ENCODE measurements at places on chromosomes 1 and 21.
A peak's percentile ranks its signal among the peaks of the same experiment; 100 is the strongest.

- peaks cover 82% of the 10 kb centered on the region for H3K36me3 ChIP-seq
- H3K4me1 ChIP-seq: peaks cover 1% of the 10 kb centered on the region
- no peak overlapping the region for H3K27ac ChIP-seq
- H3K4me3 ChIP-seq: no peak overlapping the region
These were observed 11.8 kb downstream of the DENND4B start for GRCh38 chr1:153934746-153935145.

- DNase-seq: no peak
- no peak overlapping the region for H3K4me3 ChIP-seq
- H3K4me1 ChIP-seq: peaks cover 13% of the 10 kb centered on the region
- H3K27me3 ChIP-seq: no peaks in the 10 kb centered on the region
These were observed 3.5 kb upstream of the VASH2 start for GRCh38 chr1:212946872-212947271.

DNA sequence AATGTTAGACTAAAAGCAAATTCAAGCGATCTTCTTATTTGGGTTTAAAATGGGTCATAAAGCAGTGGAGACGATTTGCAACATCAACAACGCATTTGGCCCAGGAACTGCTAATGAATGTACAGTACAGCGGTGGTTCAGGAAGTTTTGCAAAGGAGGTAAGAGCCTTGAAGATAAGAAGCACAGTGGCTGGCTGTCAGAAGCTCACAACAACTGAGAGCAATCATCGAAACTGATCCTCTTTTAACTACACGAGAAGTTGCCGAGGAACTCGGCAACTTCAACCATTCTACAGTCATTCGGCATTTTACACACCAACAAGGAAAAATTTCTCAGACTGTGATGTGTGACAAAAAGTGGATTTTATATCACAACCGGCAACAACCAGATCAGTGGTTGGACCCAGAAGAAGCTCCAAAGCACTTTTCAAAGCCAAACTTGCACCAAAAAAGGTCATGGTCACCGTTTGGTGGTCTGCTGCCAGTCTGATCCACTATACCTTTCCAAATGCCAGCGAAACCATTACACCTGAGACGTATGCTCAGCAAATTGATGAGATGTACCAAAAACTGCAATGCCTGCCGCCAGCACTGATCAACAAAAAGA lies 47.9 kb downstream of the ASH1L start:
- H3K27ac ChIP-seq: no peak overlapping the region
- H3K36me3 ChIP-seq: peaks cover 12% of the 10 kb centered on the region
- H3K4me3 ChIP-seq: no peak overlapping the region
- no peaks in the 10 kb centered on the region for H3K4me1 ChIP-seq

GRCh38 chr1:59149435-59149834 lies 147.5 kb upstream of the FGGY start:
- H3K4me3 ChIP-seq: no peak overlapping the region
- no peaks in the 10 kb centered on the region for H3K27me3 ChIP-seq
- H3K36me3 ChIP-seq: no peaks in the 10 kb centered on the region
- DNase-seq: no peak
- H3K27ac ChIP-seq: no peak overlapping the region

DNA sequence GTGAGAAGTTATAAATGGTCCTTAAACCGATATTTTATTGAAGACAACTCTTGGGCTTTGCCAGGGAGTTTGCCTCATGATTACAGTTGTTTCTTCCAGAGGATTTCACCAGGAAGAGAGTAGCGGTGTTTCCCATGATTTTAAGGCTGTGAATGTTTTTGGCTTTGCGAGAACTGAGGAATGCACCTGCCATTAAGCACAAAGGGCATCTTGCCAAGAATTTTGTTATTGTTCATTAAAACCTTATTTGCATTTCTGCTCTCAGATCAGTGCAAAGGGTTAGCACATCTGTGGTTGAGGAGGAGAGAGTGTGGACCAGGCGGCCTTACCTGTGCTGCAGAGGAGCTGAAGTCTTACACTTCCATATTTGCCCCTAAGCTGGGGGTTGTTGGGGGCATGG lies 13.8 kb downstream of the CNIH3 start:
- no peak overlapping the region for H3K27ac ChIP-seq
- no peak overlapping the region for H3K4me3 ChIP-seq
- peaks cover 28% of the 10 kb centered on the region for H3K4me1 ChIP-seq
- no peak for DNase-seq
- no peaks in the 10 kb centered on the region for H3K27me3 ChIP-seq

GRCh38 chr1:221040101-221040500 lies 160.9 kb downstream of the HLX start:
- H3K36me3 ChIP-seq: no peaks in the 10 kb centered on the region
- no peak for DNase-seq
- H3K27me3 ChIP-seq: no peaks in the 10 kb centered on the region
- H3K27ac ChIP-seq: no peak overlapping the region
- H3K4me1 ChIP-seq: no peaks in the 10 kb centered on the region
- no peak overlapping the region for H3K4me3 ChIP-seq

DNA sequence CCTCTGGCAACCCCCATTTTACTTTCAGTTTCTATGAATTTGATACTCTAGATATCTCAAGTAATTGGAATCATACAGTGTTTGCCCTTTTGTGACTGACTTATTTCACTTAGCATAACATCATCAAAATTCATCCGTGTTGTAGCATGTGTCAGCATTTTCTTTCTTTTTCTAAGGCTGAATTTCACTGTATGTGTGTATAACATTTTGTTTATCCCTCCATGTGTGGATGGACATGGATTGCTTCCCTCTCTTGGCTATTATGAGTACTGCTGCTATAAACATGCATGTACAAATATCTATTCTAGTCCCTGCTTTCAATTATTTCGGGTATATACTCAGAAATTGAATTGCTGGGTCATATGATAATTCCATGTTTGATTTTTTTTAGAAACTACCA lies 97.3 kb downstream of the MAP3K21 start:
- H3K4me3 ChIP-seq: peak overlapping the region; percentile 61
- DNase-seq: no peak
- H3K36me3 ChIP-seq: no peaks in the 10 kb centered on the region
- no peaks in the 10 kb centered on the region for H3K27me3 ChIP-seq

GRCh38 chr1:5099558-5099957 lies 445.1 kb downstream of the AJAP1 start:
- no peaks in the 10 kb centered on the region for H3K36me3 ChIP-seq
- H3K4me3 ChIP-seq: no peak overlapping the region
- no peaks in the 10 kb centered on the region for H3K27me3 ChIP-seq

DNA sequence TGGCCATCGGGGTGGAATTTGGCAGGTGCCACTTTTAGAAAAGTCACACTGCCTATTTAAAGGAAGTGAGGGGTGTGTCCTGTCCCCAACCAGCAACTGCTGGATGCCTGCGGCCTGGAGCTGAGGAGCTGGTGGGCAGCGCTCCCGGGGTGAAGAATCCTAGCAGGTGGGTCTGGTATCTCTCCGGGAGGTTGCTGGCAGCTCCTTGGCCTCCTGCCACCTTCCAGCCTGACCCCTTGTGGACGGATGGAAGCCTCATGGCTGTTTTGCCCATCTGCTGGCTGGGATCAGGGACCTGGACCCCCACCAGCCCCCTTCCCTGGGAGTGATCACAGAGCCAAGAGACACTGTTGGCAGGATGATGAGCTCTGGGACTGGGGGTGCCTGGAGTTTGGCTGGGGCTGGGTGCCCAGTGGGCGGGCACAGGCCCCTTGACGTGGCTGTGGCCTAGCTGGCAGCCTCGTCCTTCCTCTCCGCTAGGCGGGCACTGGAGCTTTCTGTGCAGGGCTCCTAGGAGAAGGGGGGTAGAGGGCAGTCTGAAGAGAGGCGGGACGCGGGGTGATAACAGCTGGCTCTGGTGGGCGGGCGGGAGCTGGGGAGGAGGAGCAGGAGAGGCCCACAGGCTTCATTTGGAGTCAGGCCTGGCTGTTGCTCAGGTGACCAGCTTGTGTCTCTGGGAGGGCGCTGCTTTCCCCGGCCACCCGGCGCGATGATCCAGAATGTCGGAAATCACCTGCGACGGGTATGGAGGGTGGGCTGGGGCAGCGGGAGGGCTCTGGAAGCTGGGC lies at the start of gene ACOT11:
Gene ACOT11, plus strand, starts transcription at position 628 of the 788 bp plus-strand sequence. Its CDS starts 82 bp downstream, at position 710.
- peak; percentile 41 for DNase-seq
- peaks cover 7% of the 10 kb centered on the region for H3K4me1 ChIP-seq
- H3K27ac ChIP-seq: no peak within 1 kb of the TSS
- H3K4me3 ChIP-seq: no peak within 1 kb of the TSS
- H3K36me3 ChIP-seq: no peaks in the 10 kb centered on the region

- no peaks in the 10 kb centered on the region for H3K27me3 ChIP-seq
- no peaks in the 10 kb centered on the region for H3K36me3 ChIP-seq
These were observed 29.6 kb upstream of the DIPK1A start for GRCh38 chr1:92990828-92991227.

DNA sequence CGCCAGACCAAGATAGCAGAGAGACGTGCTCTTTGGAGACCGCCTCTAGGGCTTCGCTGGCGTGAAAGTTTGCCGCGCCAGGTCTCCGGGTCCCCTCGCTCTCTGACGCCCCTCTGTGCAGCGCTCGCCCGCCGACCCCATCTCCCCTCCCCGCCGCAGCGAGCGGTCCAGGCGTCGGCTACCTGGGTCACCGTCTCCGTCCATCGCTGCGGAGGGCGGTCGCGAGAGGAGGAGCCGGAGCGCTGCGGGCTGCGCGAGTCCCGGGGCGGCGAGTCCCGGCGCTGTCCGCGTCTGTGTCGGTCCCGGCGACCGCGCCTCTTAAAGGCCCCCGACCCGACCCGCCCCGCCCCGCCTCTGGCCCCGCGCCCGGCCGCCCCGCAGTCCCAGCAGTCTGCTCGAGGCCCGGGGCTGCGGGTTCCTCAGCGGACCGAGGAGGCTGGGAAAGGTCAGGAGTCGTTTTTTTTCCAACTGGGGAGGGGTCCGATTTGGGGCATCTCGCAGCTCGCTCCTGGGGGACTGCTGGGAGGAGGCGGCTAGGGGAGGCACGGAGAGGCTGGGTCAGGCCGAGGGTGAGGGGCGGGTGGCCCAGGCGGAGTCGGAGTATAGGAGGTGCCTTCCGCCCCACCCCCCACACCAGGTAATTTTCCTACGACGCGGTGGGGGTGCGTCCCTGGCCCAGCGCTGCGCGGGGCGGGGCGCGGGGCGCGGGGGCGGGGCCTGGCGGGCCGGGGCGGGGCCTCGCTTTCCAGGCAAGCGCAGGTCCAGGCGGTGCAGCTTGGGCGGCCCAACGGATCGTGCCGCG lies at the start of the genes FBXO2 and FBXO44:
Gene FBXO2, minus strand, starts transcription at position 293 of the 802 bp plus-strand sequence. Its CDS starts 89 bp downstream, at position 204.
Gene FBXO44, plus strand, starts transcription at position 741 of the 802 bp plus-strand sequence. CDS start 959 bp downstream, outside the sequence.
- peaks cover 37% of the 10 kb centered on the region for H3K4me1 ChIP-seq
- peak within 1 kb of the TSS; percentile 87 for H3K4me3 ChIP-seq
- peak; percentile 49 for DNase-seq
- H3K36me3 ChIP-seq: peaks cover 8% of the 10 kb centered on the region
